ENCODE measurements at places on chromosomes 5 and 9. TPM values are rescaled to one million over a fixed set of nuclear protein-coding genes. Genes with fewer than 3 reads are reported as not detected.

- no peak for DNase-seq
Observed at GRCh38 chr9:137183980-137184595, 4.3 kb downstream of the ANAPC2 start.

CAMK2A gene
- total RNA-seq: 17.1 TPM

INVS gene
- total RNA-seq: 5.6 TPM

DNA sequence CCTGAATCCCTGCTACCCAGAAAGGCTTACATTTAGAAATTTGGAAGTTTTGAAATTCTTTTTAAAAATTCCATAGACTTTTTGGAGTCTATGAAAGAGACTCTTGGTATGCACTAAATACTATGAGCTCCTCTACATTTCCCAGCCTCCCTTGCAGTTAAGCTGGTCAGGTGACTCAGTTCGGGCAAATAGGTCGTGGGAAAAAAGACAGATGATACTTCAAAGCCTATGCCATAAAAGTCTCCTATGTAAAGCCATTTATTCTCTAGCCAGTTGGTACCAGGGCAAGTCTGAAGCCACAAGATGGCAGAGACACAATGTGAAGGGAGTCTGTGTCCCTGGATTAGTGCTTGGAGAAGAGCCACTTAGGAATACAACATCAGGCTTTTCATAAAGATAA is 101.8 kb downstream of the BOD1 start:
- no peak for DNase-seq

DNA sequence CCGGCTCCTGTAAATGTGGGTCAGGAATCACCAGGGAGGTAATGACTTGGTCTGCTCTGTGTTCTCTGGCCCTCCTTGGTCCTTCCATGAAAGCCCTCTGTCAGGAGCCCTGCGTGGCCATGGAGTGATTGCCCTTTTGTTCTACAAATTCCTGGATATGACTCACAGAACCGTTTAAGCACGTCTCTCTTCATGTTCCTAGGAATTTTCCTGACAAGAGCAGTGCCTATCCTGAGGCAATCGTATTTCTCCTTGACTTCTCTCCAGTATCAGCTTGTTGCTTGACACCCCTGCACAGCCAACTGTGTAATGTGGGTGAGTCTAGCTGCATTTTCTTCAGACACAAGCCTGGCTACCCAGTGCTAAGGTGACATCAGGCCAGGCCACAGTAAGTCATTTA is 274.3 kb upstream of the ZNF462 start:
- no peak for DNase-seq

- no peak for DNase-seq
Observed at GRCh38 chr5:37869216-37869615, 29.4 kb upstream of the GDNF start.
